Thoracic aorta (tissue), 2 donors: ENCODE measurements at places on chromosomes 16 and 17. TPM values are rescaled to one million over a fixed set of nuclear protein-coding genes. Genes with fewer than 3 reads are reported as not detected.

Gene SLC47A2
- not detected for total RNA-seq

Gene SLC16A3
- total RNA-seq, result 113 TPM

Gene CLEC10A
- total RNA-seq, result 5.8 TPM

Gene KRTAP3-2
- not detected for total RNA-seq
